Activated CD4-positive, CD25-positive, alpha-beta regulatory T cell (primary cell): ENCODE measurements at places on chromosomes 2 and 18.

GRCh38 chr2:65969161-65969560 is 465.8 kb upstream of the MEIS1 start:
- no peak for DNase-seq

DNA sequence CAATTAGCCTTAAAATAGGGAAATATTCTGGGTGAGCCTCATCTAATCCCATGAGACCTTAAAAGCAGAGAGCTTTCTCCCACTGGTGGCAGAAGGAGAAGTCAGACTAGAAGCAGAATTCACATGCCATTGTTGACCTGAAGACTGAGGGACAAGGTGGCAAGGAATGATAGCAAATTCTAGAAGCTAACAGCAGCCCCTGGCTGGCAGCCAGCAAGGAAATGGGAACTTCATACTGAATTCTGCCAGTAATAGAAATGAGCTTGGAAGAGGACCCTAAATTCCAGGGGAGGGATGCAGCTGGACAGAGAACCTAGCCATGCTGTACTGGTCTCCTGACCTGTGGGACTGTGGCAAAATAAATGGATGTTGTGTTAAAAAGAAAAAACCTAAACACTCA is 19.5 kb downstream of the B3GNT7 start:
- DNase-seq, result no peak

DNA sequence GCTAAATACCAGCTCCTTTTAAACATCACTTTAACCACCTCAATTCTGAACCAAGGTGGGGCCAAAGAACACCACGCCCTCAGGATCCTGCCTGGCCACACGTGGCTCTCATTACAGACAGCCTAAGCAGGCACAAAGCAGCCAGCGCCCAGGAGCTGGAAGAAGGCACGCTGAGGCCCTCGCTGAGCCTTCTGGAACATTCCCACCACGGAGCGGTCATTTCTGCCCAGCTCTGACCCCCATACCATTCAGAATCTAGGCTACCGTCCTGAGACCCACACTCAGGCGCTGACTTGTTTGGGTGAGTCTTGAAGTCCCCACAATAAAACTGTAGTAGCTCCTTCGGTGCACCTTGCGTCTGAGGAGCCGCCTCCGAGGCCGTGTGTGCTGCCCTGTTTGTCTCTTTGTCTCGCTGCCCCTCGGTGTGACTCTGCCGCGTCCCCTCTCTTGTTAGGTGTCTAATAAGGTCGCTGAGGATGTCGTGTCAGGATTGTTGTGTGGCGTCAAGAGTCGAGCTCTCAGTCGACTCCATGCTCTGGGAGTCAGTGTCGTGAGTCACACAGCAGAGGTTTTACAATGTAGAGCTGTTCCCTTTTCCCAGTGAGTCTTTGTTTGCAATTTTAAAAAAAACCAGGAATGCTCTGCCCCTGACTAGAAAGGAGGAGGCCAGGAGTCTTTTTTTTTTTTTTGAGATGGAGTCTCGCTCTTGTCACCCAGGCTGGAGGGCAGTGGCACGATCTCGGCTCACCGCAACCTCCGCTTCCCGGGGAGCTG is 242.4 kb downstream of the KLHL29 start:
- DNase-seq, result no peak

DNA sequence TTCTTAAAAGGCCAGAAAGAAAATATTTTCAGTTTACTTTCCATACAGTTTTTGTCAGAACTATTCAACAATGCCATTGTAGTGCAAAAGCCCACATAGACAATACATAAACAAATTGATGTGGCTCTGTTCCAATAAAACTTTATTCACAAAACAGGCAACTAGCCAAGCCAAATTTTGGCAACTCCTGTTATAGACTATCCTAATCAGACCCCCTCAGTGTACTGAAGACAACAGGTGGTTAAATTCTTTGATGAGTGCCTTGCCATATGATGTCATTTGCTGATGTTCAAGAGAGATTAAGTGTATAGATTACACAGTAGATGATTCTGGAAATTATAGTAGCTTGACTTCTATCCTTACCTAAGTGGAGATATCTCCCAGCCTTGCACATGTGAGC is 83.4 kb downstream of the FANCL start:
- no peak for DNase-seq

DNA sequence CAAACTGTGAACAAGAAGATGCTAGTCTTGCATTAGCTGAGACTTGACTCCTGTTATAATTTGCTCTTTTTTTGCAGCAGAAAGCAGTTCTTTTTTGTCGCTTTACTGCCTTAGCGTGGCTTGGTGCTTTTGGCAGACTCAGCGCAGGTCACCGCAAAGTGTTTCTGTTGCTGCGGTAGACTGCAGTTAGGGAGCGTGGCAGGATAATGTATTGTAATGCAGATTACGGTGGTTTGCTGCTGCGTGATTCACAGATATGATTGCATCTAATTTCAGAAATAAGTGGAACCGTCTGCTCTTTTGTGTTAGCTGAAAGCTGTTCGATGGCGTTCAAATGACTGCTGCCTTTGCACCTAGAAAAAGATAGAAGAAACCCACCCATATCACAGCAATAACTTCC is 131.6 kb upstream of the SATB2 start:
- no peak for DNase-seq

DNA sequence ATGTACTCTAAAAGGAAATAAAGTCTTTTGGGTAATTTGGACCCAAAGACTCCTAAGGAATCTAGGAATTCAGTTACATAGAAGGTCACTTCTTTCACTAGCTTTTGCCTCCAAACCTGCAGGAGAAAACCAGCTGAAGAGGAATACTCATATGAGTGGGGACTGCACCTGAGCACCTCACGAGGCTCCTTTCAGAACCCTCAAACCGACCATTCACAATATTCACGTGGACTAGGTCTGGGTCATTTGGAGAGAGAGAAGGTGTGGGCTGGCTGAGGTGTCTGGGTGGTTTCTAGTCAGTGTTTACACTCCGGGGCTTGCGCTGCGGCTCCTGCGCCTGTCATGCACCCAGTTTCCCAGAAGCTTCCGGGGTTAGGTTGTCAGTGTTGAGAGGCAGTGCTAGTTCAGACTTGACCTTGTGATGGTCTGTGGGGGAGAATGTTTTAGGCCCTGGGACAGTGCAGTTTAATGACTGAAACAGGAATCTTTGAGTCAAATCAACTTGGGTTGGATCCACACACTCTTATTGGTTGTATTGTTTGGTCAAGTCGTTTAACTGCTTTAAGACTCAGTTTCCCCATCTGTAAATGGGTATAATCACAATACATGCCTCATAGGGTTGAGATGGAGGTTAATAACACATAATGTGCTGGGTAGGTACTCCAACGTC is 78.4 kb downstream of the LIMS1 start:
- no peak for DNase-seq

DNA sequence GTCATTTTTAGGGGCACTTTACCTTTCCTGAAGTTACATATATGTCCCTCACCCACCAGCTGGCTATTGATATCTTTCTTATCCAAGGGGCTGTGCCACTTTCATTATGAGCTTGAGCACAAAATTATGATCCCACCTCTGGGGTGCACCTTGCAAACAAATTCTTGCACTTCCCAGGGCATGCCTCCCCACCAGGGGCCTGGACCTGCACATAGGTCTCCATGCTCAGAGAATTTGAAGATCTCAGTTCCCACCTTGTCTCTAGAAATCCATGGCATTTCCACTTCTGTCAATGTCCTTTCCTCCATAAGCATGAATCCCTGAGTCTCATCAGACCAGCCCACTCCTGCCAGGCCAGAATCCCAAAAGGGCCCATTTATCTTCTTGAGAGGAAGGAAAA is 449.1 kb upstream of the REG3G start:
- no peak for DNase-seq

DNA sequence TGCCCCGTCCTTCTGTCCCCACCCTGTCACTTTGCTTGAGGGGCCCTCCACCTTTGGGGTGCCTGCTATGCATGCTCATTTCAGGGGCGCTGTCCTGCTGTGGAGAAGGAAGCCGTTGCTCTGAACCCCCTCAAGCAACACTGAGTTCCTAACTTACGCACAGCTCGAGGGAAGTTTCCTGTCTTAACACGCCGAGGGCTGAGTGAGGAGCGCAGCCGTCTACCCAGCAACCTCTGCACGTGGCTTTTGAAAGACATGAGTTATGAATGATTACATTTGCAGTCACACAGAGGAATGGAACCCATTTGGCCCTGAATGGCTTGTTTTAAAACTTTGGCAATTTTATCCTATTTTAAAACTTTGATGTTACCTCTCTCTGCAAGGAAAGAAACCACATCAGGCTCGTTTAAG is 14.0 kb downstream of the RAMP1 start:
- DNase-seq, result no peak

GRCh38 chr2:219388907-219389156 is 1.1 kb upstream of the DNPEP start:
- DNase-seq, result no peak

DNA sequence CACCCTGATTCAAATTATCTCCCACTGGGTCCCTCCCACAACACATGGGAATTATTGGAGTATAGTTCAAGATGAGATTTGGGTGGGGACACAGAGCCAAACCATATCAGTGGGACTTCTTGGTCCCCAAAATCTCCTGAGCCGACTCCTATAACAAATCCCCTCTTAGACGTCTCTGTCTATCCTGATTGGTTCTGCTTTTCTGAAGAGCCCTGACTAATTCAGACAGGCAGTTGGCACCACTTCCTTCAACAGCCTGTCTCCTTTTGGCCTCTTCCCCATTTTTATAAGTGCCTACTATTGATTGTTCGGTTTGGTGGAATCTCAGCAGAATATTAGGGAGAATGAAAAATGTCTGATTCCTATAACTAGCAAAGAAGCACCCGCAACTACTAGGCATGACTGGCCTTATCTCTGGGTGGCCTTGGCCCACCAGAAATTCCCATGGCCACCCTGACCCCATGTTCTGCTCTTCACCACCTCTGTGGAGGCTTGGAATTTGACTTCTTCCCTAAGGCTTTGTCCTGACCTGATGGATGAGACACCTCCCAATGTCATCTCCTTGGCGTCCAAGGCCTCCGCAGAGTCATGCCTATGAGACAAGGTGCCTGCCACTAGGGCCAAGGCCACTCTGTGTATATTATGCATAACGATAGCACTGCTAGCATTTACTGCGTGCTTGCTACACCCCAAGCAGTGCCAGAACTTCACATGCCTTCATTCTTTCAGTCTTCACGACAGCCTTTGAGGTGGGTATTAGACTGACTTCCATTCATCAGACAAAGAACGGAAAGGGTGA is 218.9 kb upstream of the COPS8 start:
- no peak for DNase-seq

DNA sequence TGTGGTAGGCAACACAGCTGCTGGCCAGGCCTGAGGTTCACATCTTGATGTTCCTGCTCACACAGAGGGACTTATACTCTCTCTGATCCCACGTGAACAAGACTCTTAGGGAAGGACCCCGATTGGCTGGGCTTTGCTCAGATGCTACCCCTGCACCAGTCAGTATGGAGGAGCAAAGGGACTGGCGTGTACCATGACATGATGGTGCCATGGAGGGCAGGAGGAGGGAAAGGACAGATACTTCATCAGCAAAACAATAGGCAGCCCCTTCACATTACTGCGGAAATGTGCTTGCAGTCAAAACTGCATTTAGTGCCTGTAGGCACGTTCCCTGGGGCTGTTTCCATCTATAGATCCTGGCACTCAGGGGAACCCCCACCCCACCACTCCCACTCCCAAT is 42.7 kb downstream of the ZFP36L2 start:
- no peak for DNase-seq

DNA sequence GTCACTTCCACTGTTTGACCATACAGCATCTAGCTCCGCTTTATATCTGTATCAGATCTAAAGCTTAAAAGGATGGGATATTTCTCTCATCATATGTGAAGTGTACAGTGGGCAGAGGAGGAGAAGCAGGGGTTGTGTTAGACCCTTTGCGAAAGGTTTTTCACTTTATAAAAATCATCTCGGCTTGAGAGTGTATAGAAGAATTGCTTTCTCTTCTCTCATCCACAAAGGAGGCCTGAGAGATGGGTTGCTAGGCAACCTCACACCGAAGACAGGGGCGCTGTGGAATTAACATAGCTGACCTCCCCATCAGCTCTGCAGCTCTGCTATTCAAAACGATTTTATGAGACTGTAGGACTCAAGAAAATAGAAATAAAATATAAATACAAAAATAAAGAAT is 70.2 kb upstream of the GALNT3 start:
- no peak for DNase-seq

GRCh38 chr2:175282300-175282699 is 100.8 kb upstream of the ATP5MC3 start:
- no peak for DNase-seq

DNA sequence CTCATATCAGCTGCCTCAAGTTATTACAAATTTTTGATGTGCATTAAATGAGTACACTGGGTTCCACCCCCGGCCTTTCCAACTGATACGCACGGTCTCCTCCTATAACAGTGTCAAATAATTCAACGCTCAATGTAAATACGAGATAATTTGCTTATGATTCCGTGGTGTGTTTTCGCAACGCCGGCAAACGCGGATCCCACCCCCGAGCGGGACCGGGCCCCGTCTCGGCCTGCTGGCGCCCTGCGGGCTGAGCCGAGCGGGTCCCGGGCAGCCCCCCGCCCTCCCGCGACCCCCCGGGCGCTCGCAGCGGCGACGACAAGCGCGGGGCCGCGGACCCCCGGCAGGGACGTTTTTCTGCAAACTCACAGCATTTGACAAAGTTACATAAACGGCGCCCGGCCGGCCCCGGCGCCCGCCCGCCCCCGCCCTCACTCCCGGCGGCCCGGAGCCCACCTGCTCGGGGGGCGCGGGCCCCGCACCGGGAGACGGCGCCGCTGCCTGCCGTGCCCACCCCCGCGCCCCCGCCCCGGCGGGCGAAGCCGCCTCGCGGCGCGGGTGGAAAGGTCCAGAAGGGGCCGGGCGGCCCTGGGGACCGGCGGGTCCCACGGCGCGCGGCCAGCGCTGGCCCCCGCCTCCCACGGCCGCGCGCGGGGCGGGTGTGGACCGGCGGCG is 762 bp downstream of the HDAC4 start:
- no peak for DNase-seq

DNA sequence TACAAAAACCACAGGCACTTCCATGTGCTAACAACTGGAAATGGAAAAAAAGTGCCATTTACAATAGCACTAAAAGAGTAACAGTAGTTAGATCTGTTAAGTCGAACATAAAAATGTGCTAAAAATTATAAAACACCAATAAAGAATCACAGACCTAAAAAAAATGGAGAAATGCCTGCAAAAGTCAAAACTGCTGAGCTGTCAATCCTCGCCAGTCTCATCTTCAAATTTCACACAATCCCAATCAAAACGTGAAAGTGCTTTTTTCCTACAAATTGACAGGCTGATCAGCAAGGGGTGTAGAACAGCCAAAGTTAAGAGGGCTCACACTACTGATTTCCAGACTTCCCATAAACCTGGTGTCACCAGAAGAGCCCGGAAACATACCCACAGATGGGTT is 53.2 kb downstream of the ANO7 start:
- DNase-seq, result no peak

GRCh38 chr18:42929181-42929580 is 186.3 kb downstream of the RIT2 start:
- no peak for DNase-seq

DNA sequence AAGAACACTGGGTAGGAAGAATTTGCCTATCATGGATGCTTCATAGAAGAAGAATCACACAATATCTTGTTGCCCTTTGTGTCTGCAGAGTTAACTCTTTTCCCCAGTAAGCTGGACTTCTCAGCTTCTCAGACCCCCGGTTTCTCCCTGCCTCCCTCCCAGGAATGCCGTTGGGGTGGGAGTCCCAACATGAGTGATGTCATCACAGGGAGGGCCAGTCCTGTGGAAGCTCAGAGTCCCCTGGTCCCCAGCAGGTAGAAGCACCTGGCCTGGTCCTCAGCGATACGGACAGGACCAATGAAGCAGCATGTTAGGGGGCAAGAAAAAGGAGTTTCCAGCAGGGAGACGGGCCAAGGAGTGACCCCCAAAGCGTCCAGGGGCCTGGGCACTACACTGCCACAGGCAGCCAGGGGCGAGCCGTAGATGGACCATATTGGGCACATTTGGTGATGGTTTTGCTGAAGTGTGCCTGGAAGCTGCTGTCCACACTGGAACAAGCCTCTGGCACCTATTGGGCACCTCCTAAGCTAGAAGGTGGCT is 235.9 kb upstream of the SMAD2 start:
- no peak for DNase-seq
